ENCODE measurements at places on chromosomes 4 and X. TPM values are rescaled to one million over a fixed set of nuclear protein-coding genes. Genes with fewer than 3 reads are reported as not detected.

BMP15 gene
- not detected for total RNA-seq

PABPC1L2B gene
- not detected for total RNA-seq

GPR50 gene
- not detected for total RNA-seq

FOXP3 gene
- total RNA-seq = not detected

STPG2 gene
- 0.24 TPM for total RNA-seq

AMTN gene
- total RNA-seq = 1.9 TPM

TEX13C gene
- total RNA-seq = not detected

PNCK gene
- 4.7 TPM for total RNA-seq

TMSB15C gene
- total RNA-seq = 2.2 TPM

PLP1 gene
- not detected for total RNA-seq

All from tracheal epithelial cell (primary cell).